ENCODE measurements at places on chromosomes 5 and 9.

DNA sequence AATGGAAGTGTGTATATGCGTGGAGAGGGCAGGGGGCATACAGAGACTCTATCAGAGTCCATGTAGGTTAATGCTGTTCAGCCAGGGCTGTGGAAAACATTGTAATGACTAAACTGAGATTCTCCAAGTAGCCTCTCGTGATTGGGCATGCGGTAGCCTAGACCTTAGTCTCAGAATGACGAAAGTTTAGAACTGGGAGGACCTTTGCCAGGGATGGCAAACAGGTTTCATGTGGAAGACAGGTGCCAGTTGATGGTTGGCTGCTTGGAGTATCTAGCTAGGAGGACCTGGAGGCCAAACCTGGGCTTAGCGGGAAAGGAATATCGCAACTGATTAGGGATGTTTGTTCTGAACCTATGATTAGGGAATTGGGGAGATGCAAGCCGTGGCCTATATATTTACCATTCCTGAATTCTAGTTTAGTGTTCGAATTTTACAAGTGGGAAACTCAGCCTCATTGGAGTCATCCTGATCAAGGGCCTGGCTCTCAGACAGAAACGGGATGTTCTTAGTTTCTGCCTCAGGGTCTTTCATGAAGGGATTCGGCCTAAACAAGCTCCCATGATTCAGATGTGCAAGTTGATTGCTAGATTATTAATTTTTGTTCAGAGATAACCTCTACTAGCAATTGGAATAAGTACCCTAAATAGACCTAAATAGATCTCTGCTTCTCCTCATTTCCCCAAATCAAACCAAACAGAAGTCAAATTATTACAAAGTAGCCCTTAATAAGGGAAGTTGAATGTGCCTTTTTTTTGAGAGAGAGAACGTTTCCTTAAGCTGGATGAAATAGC is 26.8 kb upstream of the TJP2 start:
- DNase-seq: no peak

GRCh38 chr5:32343058-32343672 is 30.4 kb upstream of the MTMR12 start:
- no peak for DNase-seq

GRCh38 chr9:4413856-4414255 is 76.4 kb upstream of the SLC1A1 start:
- DNase-seq: no peak

- no peak for DNase-seq
These were observed 118.6 kb downstream of the ZSWIM6 start for GRCh38 chr5:61450493-61451279.

- no peak for DNase-seq
These were observed 157.9 kb downstream of the TRPM3 start for GRCh38 chr9:70963554-70963953.
